AG10803 (cell line): ENCODE measurements at places on chromosomes 12 and 14.

DNA sequence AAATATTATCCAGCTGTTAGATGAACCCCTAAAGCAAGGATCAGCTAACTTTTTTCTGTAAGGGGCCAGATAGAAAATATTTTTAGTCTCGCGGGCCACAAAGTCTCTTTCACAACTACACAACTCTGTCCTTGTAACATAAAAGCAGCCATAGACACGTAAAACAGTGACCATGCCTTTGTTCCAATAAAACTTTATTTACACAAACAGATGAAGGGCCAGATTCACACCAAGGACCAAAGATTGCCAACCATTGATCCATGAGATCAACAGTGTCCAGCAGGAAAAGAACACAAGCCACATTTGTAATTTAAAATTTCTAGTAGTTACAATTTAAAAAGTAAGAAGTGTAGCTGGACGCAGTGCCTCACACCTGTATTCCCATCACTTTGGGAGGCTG, 109.7 kb downstream of the PHETA1 start:
- no peak for DNase-seq

GRCh38 chr14:22994762-22995275, 12.5 kb upstream of the AJUBA start:
- DNase-seq: peak; percentile 58

GRCh38 chr12:93954166-93955112, 193.9 kb upstream of the PLXNC1 start:
- peak; percentile 78 for DNase-seq

DNA sequence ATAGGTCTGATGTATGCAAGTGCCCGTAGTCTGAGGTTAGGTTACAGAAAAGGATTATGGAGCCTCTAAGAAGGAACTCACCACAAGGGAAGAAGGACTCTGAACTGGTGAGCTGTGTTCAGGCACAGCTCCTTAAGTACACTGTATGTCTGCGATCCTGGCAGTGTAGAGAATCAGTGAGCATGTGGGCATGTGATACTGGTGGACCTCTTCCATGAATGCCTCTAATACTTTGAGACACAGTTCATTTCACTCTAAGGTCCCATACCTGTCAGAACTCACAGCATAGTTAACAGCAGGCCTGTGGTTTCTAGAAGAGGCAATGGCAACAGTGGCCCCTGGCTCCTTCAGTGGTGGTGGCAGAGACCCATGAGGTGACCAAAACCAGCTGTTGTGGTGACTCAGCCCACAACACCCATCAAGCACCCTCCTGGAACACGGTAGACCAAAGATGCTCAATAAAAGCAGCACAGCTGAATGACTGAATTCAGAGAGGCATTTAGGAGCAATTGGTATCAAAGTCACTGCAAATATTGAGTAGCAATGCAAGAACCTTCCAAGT, 6.9 kb upstream of the OR6J1 start:
- peak; percentile 52 for DNase-seq

- no peak for DNase-seq
Measured at GRCh38 chr14:24377126-24377525, 9.1 kb downstream of the NFATC4 start.

GRCh38 chr12:10722502-10722904, 620 bp downstream of the YBX3 start:
- DNase-seq: peak; percentile 58
